ENCODE measurements at places on chromosomes 3 and 15.
A peak's percentile ranks its signal among the peaks of the same experiment; 100 is the strongest.

GRCh38 chr3:170320461-170321121 is 36.9 kb upstream of the SKIL start:
- DNase-seq: no peak

- no peak for DNase-seq
Observed at GRCh38 chr3:131048030-131048429, 21.4 kb downstream of the NEK11 start.

DNA sequence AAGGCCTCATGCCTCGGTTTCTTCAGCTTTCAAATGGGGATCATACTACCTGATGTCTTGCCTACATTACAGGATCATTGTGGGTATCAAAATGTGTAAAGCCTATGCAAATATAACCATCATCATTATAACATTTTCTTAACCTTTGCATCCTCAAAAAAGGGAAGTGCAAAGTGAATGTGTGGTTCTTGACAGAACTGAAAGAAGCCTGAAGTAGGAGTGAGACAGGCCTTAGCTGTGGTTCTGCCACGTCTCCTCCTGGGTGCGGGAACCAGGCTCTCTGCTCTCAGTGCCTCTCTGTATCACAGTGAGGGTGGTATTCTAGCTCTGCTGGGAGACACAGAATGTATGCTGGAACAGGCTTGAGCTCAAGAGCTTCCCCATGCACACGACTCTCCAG is 316.9 kb upstream of the ICE2 start:
- DNase-seq: no peak

DNA sequence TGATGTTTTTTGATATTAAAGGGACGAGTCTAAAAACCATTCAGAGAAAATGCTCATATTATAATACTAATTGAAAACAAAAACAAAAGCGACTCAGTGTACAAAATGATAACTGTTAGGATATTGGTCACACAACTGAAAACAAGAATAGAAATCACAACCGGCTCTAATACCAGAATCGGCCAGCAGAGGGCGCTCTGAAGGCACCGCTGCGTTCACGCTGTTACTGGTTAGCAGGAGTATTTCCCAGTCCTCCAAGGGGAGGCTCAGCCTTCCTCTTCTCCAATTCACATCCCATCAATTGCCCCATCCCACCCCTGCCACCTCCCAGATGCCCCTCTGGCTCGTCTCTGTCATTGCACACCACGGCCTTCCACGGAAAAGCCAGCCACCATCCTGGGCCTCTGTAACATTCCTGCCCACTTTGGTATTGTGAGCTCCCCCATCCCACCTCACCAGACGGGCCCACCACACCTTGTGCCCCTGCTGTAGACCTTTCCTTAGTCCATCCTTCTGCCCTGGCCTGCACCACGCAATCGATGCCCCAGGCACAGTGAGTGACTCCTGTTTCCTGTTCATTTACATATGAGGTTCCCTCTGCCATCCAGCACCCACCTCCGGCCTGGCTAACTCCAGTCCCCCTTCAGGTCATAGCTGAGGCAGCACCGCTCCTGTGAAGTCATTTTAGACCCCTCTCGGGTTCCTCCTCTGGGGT is 8.5 kb downstream of the FAM107A start:
- DNase-seq: peak; percentile 81

DNA sequence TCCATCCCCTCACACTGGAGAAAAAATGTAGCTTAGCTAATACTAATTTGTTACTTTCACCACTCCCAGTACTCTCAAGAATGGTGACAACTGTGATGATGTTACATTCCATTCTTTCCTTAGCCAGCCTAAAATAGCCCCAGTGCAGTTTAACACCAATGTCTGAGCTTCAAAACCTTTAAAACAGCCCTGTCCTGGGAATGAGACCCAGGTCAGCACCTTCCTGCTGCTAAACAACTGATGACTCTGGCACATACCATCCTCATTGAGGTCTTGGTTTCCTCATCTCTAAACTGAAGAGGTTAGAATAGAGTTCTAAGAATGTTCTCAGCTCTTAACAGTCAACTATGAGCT is 3.8 kb downstream of the SCAMP2 start:
- DNase-seq: no peak

DNA sequence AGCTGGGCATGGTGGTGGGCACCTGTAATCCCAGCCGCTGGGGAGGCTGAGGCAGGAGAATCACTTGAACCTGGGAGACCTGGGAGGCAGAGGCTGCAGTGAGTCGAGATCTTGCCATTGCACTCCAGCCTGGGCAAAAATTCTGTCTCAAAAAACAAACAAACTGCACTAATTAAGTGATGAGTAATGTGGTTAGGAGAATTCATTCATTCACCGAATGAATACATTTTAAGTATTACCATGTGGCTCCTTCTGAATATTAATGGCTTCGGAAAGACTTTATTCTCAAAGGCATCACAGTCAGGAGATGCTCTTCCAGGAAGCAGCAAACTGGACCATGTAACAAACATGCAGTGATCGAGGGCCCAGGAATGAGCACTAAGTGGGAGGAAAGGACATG is 23.6 kb downstream of the SPTSSB start:
- no peak for DNase-seq

DNA sequence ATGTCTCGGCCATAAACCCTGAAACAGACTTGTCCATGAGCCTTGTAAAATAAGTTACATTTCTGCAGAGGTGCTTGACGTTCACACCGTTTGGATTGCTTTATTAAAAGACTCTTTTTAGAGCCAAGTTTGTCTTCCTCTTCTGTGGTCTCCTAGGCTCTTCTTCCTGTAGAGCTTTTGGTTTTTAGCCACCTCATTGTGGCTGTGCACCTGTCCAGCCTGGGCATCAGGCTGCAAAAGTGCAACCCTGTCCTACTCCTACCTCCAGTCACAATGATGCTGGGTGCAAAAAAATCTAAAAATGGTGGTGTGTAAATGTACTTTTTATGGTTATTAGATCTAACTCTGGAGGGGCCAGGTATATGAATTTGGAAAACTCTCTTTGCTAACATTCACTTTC is 2.8 kb upstream of the RIOX2 start:
- no peak for DNase-seq
